ENCODE measurements at places on chromosomes 3 and 15.

DNA sequence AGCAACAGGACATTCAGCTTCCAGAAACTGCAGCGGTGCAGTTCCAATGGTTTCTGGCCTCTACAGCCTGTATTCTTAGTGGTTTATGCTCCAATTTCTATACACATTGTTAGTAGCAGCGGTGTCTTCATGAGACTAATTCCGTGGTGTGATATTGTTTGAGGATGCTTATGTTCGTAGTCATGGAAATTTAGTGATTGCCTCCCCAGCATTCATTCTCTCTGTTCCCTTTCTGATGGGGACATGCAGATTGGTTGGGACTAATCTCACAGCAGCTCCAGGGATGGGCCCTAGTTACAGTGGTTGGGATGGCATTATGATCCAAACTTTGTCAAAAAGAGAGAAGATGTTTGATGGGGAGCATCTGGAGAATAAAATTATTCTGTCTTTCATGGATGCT is 208.6 kb downstream of the CD47 start:
- DNase-seq, result no peak

- no peak for DNase-seq
Measured at GRCh38 chr15:99632521-99632920, 66.7 kb downstream of the MEF2A start.

DNA sequence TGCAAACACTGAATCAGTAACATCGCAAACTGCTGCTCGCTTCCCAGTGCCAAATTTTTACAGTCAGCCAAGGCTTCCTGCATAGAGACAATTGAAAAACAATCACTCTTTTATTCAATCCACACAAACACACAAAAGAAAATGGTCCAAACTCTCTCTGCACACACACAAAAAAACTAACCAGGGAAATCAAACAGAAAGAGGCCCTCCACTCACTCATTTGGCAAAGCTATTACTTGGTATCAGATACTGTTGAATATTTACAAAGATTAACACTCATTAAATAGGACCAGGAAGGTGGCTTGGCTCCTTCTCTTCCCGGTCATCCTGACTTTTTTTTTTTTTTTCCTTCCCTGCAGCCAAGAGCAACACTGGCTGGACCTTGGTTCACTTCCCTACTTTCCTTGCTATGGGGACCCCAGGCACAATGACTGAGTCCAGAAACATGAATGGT is 62.4 kb upstream of the SPATA12 start:
- no peak for DNase-seq

GRCh38 chr3:46607603-46608028 is 4.7 kb upstream of the FAM240A start:
- no peak for DNase-seq

GRCh38 chr15:59376733-59377132 is 4.1 kb upstream of the MYO1E start:
- no peak for DNase-seq

- DNase-seq, result no peak
Measured at GRCh38 chr15:39432912-39433348, 147.9 kb upstream of the THBS1 start.

- no peak for DNase-seq
Measured at GRCh38 chr3:118948146-118948545, 86.5 kb downstream of the IGSF11 start.

DNA sequence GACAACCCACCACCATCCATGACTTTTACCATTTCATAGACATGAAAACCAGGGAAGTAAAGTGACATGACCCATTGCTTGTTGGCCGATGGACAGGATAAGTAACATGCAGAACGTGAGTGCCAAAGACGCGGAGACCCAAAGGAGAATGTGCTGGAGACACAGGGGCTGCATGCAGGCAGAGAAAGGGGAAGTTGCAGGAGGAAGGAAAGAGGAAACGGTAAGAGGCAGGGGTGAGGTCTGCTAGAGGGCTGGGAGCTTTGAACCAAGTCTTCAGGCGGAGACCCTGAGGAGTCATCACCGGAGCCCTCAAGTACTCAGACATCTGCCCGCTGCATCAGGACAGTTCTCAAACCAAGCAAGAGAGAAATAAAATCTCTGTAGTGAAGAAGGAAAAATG is 34.9 kb downstream of the MAGEF1 start:
- no peak for DNase-seq

- DNase-seq, result peak; percentile 62
Measured at GRCh38 chr15:63892794-63893441, 59.2 kb upstream of the HERC1 start.

DNA sequence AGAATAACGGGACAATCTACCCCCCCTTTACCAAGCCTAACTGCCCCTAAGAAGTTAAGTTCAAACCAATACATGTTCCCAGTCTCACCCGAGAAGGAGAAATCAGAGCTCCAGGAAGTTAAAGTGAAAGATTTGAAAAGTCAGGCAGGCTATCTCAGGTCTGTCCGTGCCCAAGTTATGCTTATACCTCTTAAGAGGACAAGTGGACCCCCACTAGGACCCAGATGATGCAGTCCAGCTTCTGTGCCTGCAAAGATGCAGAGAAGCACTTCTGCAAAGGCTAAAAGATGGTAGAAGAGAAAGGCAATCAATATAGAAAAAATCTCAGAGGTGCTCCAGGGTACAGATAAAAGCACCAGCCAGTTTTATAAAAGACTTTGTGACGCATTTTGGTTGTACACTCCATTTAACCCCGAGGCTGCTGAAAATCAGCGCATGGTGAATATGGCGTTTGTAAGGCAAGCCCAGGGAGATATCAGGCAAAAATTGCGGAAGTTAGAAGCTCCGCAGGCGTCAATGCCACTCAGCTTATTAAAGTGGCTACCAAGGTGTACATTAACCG is 9.8 kb upstream of the SLC9C1 start:
- no peak for DNase-seq

GRCh38 chr3:161265916-161266571 is 44.9 kb downstream of the NMD3 start:
- no peak for DNase-seq

- no peak for DNase-seq
Measured at GRCh38 chr3:56903231-56903782, 101.6 kb upstream of the ARHGEF3 start.

DNA sequence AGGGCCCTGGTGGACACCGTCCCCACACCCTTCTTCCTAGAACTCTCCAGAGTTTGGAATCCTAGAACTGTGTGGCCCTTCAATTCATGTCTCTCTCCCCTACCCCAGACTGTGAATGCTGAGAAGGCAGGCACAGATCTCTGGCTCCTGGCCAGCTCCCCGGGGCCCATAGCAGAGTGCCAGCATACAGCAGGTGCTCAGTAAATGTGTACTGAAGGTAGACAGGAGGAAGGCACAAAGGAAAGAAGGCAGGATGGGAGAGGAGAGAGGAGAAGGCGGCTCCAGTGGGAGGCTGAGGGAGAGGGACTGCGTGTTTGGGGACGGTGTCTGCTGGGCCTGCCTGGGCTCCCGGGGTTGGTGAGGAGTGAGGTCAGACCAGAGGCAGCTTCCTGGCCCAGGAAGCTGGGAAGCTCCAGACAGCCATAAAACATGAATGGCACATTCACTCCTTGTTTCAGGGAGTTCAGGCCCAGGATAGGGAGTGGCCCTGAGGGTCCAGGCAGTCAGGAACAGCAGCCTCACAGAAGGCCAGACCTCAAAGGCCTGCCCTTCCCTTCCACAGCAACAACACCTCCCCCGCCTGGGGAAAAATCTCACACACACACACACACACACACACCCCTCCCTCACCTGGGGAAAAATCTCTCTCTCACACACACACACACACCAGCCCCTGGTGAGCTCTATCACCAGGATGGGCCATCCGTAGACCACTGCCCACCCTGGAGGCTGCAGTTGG is 137.1 kb upstream of the PRR20G start:
- no peak for DNase-seq

GRCh38 chr15:44015545-44016305 is 179.3 kb downstream of the FRMD5 start:
- no peak for DNase-seq

- no peak for DNase-seq
Measured at GRCh38 chr15:88912500-88912921, 668 bp downstream of the MFGE8 start.
